ENCODE measurements at places on chromosomes 13 and 19. TPM values are rescaled to one million over a fixed set of nuclear protein-coding genes. Genes with fewer than 3 reads are reported as not detected.

DNA sequence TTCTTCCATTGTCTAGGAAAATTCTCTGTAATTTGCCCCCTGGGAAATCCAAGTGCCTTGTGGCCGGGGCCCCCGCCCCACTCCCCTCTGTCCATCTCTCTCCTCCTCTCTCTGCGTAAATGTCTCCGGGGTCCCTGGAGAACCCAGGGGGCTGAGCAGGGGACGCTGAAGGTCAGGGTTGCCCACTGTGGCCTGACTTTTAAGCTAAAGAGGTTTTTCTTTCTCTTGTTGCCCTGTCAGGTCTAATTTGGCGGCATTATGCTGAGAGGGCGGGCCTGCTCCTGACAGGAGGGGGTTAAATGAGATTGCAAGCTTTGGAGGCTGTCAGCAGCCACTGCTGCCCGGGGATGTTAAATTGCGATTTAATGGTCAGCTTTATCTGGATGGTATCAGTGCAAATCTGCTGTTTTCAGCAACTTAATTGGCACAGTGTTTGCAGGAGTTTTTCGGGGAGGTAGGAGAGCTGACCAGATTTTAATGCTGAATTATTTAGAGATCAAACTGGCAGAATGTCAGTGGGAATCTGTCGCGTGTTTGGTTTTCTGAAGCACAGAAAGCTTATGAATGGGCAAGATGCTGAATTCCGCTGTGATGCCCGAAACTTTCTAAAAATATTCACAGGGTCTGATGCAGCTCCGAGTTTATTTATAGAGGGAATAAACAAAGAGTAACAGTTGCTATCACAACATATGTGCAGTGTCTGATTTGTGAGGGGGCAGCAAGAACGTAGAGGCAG, 93.2 kb upstream of the SOX1 start:
- DNase-seq: no peak

- DNase-seq: peak; percentile 57
Observed at GRCh38 chr13:23578411-23579071, 8.3 kb downstream of the TNFRSF19 start.

The HS6ST3 gene
- polyA plus RNA-seq: 2.9 TPM

The C13orf42 gene
- polyA plus RNA-seq: 0.31 TPM

The KLK15 gene
- not detected for polyA plus RNA-seq

Data from renal pelvis (tissue), 12 donors.